ENCODE measurements at places on chromosomes 1 and 21.

DNA sequence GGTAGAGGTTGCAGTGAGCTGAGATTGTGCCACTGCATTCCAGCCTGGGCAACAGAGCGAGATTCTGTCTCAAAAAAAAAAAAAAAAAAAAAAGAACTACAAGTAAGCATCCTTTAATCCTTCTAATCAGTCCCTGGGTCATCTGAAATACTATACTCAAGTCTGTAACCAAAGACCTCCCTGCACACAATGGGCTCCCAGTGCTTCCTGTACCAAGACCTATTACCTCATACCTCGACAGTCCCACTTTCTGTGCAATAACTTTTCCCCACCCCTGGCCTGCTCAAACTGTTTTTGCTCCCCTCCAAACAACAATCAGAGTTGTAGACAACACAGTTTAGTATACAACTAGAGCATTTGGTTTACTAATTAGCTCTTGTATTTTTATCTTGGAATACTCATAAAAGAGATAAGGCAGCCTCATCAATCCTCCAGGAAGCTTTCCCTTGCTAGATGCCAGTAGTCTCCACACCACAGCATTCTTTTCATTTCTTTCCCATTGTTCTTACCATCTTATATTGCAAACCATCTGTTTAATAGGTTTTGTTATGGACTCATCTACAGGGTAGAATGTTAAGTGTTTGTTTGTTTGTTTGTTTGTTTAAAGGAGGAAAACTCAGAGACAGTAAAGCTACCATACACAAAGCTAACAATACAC lies 19.2 kb upstream of the RLF start:
- no peak for DNase-seq

GRCh38 chr1:203652724-203653461 lies 26.3 kb downstream of the ATP2B4 start:
- DNase-seq: no peak

GRCh38 chr1:32365445-32365844 lies 3.1 kb downstream of the TSSK3 start:
- no peak for DNase-seq

GRCh38 chr1:75954586-75954985 lies 22.4 kb upstream of the ASB17 start:
- DNase-seq: peak; percentile 74

- no peak for DNase-seq
Measured at GRCh38 chr1:205693421-205693991, 13.2 kb upstream of the SLC45A3 start.

DNA sequence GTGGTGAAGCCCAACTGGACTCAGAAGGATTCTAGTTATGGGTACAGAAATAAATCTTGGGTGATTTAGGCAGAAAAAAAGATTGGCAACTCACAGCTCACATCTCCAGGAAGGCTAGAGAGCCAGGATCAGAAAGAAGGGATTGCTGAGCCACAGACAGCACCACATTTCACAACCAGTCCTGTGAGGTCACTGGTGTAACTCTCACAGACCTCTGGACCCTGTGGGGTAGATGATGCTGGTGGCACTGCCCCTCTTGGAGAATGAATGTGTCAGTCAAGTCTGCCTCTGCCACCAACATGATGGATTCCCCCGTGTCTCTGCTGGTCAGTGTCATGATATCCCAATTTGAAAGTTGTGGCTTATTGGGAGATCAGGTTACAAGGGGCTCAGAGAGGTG lies 70.9 kb upstream of the HMCN1 start:
- DNase-seq: no peak

DNA sequence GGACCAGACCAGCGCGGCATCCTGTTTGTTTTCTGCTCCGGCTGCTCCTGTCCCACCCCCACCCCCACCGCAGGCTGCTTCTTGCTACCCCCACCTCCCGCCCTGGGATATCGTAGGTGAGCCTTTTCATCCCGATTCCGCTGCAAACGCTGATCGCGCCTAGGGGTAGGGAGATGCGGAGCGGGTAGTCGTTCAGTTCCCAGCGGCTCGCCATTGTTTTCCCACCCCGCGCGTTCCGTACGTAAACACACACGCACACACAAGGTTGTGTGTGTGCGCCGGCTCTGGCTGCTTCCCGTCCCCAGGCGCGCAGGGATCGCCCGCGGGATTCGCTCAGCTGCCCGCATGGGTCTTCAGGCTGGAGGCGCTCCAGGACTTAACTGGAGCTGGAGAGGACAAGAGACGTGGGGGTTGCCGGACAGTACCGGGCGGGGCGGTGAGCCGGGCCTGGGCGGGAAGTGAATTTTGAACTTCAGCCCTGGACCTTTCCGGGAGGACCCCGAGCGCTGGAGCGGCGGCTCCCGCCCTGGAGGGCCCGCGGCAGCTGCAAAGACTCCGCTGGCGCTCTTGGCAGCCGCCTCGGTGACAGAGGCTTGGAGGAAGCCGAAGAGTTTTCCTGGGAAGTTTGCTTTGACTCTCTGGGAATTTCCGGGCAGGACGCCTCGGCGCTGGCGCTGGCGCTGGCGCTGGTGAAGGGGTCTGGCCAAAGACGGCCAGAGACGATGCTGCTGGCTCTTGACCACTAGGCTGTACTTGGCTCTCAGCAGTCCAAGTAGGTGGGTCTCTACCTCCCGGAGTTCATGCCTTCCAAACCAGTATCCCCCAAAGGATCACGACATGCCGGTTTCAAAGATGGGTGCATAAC lies 1.6 kb downstream of the SOX13 start:
- no peak for DNase-seq

DNA sequence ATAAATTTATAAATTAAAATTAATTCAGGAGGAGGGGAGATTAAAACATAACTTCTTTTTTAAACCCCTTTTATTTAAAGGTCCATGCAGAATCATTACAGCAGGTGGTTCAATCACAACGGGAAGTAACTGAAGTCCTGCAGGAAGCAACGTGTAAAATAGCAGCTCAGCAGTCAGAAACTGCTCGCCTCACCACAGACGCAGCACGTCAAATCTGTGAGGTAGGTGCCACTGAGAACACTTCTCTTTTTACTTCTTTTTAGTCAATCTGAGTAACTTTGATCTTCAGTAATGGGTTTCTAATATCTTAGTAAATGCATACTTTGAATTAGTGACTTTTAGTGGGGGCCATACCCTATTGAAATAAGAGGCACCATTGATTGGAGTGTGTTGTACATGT lies 87.0 kb downstream of the CEP350 start:
- DNase-seq: no peak

GRCh38 chr1:240306673-240307072 lies 215.0 kb downstream of the FMN2 start:
- DNase-seq: no peak

- DNase-seq: peak; percentile 27
Measured at GRCh38 chr1:24411963-24412362, 1.6 kb downstream of the STPG1 start.

- no peak for DNase-seq
Measured at GRCh38 chr1:231856894-231857293, 230.3 kb downstream of the DISC1 start.

DNA sequence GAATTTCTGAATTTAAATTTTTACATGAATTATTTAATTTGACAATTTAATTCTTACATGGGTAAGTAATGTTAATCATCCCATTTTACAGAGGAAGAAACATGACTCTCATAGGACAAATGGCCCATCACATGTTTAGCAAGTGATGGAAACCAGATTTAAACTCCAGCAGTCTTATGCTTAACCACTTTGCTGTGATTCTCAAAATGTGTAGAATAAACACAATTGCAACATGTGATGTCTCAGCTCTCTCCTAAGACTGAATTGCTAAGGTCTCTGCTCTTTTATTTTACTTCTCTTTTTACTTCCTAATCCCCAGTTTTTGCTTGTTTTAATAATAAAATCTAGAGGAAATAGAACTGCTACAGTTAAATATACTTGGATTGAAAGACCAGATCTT lies 42.8 kb downstream of the HS2ST1 start:
- no peak for DNase-seq

GRCh38 chr1:160423966-160424365 lies 23.6 kb downstream of the VANGL2 start:
- DNase-seq: no peak

DNA sequence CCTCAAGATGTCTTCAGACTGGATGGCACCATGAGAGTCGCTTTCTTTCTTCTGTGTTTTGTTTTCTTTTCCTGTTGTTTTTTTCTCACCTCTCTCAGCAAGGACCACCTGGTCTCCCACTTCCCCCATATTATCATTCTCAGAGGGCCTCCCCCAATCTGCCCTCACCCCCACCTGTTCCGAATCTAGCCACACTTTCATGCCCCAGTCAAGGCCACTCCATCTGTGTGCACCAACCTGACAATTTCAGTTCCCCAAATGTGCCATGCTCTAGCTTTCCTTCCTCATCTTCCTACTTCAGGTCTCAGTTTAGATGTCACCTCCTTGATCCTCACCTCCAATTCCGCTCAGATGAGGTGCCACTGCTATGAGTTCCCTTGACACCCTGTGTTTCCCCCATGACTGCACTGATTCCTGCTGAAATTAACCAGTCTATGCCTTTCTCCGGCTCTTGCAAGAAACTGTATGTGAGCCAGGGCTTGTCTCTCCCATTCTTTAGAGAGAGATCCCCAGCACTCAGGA lies 146.2 kb downstream of the PLPP3 start:
- DNase-seq: no peak

GRCh38 chr1:236534151-236534651 lies 10.4 kb downstream of the LGALS8 start:
- no peak for DNase-seq

DNA sequence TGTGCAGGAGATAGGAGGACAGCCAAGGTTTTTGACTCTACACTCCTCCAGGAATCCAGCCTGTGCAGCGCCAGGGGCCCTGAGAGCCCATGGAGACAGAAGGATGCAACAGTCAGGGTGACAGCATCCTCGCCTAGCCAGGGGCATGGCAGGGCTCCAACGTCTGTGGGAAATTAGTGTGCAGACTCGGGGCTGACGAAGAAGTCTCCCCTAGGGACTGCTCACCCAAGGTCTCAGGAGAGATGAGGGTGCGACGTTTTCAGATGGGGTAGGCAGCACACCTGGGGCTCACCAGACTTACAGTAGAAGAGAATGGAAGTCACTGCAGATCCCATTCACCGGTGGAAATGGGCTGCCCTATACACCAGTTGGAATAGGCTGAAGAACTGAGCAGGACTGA lies 241.7 kb downstream of the SETD4 start:
- no peak for DNase-seq

DNA sequence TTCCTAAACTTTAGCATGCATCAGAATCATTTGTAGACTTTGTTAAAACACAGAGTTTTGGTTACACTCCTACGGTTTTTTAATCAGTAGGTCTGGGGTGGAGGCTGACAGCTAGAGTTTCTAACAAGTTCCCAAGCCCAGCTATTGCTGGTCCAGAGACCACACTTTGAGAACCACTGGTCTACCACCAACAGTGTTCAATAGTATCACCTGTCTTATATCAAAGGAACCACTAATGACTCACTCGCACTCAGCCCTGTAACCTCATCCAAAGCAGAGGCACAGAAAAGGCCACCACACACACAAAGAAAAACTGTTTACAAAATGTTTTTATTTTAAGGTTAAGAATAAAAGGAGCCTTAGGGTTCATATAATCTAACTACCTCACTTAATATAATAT lies 68.7 kb downstream of the HIVEP3 start:
- DNase-seq: no peak

GRCh38 chr1:219744652-219745469 lies 132.0 kb upstream of the ZC3H11B start:
- DNase-seq: peak; percentile 67

DNA sequence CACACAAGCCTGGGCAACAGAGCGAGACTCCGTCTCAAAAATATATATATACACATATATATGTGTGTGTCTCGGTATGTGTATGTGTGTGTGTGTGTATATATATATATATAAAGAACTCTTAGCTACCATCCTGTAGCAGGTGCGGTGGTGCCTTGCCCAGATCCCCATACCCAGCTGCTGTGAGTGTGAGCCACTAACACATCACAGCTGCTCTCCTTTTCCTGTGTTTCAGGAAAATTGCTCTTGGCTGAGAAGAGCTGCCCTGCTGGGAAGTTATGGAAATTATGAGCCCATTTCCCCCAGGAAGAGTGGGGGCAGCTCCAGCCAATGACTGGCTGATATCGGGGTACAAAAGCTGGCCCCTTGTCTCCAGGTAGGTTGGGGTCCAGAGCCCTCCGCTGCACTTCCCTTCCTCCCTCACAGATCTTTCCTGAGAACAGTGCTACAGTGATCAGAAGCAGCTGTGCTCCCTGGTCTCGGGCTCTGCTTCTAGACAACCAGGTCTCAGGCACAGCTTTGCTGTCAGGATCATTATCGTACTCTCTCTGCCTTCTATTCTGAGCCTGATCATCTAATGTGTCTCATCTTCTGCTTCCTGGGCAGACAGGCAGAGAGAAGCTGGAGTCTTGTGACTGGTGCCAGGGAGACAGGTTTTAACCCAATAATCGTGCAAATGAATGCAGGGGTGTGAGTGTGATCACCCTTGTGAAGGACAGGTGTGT lies 109.6 kb upstream of the ZNF678 start:
- DNase-seq: no peak

DNA sequence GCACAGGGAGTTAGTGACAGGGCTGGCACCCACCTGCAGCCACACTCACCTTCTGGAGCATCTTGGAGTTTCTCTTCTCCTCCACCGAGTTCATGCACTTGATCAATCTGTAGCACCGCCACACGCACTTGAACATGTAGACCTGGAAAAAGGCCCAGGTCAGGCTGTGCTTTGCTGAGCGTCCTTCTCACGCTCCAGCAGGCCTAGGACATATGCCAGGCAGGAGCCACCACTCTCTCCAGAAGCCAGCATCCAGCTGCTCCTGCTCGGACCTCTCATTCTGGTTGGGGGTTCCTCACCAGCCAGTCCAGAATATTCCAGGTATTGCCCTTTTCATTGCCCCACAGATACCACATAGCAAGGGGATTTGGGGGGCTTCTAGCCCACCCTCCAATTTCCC lies 11.7 kb upstream of the MATN1 start:
- DNase-seq: no peak

DNA sequence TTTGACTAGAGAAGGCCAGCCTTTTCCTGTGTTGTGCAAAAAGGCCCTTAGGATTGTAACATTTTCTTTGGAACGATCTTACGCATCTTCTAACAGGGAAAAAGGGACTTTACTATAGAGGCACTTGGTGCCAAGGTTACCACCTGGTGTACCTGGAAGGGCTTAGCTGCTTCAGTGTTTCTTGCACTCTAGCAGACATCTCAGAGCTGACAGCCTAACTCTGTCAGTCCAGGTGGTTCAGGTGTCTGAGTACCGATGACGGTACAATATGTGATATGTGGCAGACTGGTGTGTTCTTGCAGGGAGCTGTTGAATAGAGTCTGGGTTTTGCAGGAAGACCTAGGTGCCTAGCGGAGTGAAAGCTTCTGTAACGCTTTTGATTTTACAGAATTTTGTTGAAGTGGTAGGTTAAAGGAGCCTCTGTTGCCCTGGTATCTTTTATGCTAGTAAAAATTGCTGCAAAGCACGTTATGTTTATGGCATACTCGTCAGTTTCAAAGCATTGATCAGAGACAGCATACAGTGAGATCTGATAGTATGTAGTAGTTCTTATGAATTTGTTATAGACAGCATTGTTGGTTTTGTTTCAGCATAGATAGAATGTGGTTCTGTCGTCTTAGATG lies 1.4 kb downstream of the MAGI3 start:
- peak; percentile 69 for DNase-seq

GRCh38 chr1:98906809-98907208 lies 97.9 kb downstream of the PLPPR5 start:
- no peak for DNase-seq
